Stimulated activated CD4-positive, alpha-beta T cell treated with anti-CD3 and anti-CD28 coated beads, TNF-alpha, amount 100 ng/mL, for 48 hours (primary cell): ENCODE measurements at places on chromosomes 3 and 15.
A peak's percentile ranks its signal among the peaks of the same experiment; 100 is the strongest.

DNA sequence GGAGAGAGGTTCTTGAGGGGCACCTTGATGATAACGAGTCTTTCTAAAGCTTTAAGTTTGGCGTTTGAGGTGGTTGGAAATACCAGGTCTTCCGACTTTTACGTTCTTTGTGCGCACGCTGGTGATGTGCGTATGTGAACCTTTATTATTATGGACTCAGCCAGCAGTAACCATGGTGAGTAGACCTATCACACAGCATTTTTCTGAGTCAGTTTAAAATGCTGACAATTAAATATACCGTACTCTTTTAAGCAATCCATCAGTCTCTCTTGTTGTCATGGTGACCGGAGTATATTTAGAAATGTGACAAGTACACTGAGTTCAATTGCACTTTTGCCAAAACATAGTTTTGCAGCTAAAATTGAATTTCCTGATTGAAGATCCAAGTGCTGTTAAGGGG is 172.2 kb downstream of the LPP start:
- no peak for DNase-seq

- DNase-seq, result no peak
Measured at GRCh38 chr15:97963779-97964178, 3.3 kb downstream of the ARRDC4 start.

DNA sequence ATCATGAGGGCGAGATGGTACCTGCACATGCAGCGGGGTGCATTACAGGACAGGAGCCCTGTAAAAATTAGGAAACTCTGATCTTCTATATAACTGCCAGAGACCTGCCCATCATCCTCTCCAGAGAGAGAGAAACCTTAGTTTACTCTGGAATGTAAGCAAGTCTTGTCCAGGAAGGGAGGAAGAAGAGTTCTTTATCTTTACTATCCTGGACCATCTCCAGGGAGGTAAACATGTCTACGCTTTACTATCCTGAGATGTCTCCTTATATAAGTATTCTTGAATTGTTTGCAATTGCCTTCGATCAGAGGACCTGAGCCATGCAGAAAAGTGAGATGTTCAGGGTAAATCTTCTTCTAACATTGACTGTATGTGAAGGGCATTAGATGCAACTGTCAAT is 12.7 kb upstream of the HACD2 start:
- DNase-seq, result no peak

- no peak for DNase-seq
Measured at GRCh38 chr15:75823860-75824613, 19.2 kb upstream of the UBE2Q2 start.

- DNase-seq, result no peak
Measured at GRCh38 chr3:129507181-129507831, 21.1 kb upstream of the RHO start.

DNA sequence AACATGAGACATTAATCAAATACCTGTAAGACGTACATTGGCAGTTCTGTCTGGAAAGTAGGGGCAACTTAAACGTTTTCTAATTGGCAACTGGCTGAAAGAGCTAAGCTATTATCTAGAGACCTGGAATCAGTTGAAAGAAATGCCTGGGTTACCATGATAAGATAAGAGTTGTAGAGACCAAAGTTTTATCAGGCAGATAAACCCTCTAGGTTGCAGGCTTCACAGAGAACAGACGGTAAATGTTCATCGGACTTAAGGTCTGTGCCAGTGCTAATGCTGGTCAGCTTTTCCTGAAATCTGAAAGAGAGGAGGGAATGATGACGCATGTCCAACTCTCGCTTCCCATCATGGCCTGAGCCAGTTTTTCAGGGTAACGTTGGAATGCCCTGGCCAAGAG is 196.2 kb downstream of the ROBO2 start:
- DNase-seq, result no peak

DNA sequence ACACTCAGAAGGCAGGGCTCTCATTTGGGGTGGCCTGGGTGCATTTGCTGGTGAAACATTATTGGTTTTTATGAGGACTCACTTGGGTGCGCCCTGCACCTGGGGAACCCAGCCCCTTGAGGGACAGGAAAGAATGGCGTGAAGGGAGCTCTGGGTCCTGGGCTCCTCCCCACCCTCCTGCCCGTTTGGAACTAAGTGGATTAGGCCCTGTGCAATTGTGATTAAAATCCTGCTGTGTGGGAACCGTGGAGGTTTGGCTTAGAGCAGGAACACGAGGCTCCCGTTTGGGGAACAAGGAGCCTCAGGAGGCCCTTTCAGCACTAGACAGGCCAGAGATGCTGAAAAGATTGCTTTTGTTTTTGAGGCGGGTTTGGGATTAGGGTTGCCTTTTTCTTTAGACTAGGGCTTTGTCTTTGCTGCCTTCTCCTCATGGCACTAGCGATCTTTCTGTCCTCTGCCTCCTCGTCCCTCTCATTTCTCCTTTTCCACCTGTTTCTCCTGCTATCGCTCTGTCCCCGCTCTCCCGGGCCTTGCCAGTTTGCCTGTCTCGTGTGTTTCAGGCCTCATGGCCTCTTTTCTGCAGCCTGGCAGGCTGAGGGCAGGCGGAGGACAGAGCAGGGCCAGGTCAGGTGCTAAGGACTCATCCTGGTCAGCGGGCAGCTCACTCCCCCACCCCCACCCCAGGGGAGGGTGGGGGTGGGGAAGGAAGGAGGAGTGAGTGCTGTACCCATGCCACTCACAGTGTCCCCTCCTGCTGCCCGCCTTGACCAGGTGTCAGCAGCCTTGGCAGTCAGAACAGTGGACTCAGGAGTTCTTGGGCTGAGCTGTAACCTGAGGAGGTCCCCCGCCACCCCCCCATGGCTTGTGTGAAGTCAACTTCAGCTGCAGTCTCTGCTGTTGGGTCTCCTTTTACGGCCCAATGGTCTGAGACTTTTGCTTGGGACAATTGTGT is 8.6 kb downstream of the MAPKAPK3 start:
- DNase-seq, result no peak

GRCh38 chr3:50121072-50122032 is 32.6 kb downstream of the RBM5 start:
- peak; percentile 44 for DNase-seq

GRCh38 chr3:61903074-61903473 is 341.7 kb downstream of the PTPRG start:
- no peak for DNase-seq

GRCh38 chr3:108744762-108745161 is 12.4 kb downstream of the RETNLB start:
- DNase-seq, result no peak

- no peak for DNase-seq
Measured at GRCh38 chr15:32700501-32701150, 17.2 kb upstream of the GREM1 start.

DNA sequence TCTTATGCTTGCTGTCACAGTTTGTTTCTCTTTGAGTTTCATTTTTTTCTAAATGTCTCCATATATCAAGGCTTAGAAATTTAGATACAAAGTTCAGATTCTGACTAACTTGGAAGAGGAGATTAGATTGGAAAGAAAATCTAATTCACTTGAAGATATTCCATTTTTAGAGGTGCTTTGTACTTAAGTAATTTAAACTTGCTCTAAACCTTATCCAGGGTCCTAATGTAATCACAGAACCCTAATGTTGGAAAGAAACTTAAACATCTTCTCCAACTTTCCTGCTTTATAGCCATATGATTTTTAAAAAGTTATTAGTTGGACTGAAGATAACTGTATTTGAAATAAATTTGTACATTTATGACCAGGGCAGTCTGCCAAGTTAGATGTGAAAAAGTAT is 81.1 kb upstream of the ARHGEF3 start:
- no peak for DNase-seq

DNA sequence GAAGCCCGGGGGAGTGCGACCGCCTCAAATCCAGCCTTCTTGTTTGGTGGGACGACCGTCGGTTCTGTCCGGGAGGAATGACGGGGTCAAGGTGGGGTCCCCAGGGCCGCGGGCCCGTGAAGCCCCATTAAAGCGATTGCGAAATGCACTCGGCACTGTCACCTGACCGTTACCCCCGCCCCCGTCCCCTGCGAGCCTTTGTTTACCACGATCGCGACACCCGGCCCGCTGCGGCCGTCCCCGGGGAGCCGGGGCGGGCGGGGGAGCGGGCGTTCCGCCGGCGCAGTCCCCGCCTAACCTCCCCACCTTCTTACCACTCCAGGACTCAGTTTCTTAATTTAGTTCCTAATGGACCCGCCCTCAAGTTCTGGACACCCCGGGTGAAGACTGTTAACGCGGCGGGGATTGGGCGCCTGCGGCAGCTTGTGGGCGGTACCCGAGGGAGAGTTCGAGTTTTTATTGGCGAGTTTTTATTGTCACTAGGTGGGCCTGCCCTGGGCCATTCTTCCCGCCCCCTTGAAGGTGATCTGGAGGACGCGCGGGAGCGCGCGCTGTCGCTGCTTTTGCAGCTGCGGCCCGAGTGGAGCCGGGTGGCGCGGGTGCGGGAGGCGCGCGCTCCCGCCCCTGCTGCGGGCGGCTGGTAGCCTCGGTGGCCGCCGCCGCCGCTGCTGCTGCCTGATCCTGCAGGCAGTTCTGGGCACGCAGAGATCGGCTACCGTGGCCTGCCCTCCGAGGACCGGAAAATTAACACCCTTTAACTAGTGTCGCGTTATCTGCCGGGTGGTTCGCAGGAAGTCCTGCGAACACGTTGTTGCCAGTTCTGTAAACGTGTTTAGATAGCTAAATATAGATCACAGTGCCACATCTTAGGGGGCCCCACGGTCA is 1.0 kb downstream of the KLHL24 start:
- peak; percentile 79 for DNase-seq

DNA sequence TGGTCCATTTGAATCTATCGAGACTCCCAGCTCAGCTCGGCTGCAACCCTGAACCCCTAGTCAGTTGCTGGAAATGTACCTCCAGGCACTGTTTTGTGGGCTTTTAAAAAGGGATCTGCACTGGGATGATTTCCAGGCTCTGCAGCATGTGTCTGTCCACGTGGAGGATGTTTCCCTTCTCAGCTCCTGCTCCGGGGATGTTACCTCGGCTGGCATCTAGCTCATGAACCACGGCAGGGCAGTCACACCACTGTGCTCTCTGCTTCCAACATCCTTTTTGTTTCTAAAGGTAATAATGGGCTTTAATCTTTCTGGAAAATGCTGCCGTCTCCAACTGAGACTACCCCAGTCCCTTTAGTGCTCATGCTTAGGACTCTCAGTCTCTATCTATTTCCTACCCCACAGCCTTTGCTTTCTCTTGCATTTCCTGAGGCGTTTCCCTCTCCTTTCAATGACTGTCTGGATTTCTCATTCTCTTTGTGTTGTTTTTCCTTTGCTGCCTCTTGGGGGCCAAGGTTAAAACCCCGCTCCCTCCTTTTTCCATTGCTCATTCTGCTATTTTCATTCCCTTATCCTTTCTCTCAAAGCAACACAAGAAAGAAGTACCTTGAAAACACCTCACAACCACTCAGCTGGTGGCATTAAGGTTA is 42.9 kb upstream of the AKAP13 start:
- no peak for DNase-seq

GRCh38 chr3:36124118-36124796 is 256.0 kb upstream of the STAC start:
- DNase-seq, result no peak

DNA sequence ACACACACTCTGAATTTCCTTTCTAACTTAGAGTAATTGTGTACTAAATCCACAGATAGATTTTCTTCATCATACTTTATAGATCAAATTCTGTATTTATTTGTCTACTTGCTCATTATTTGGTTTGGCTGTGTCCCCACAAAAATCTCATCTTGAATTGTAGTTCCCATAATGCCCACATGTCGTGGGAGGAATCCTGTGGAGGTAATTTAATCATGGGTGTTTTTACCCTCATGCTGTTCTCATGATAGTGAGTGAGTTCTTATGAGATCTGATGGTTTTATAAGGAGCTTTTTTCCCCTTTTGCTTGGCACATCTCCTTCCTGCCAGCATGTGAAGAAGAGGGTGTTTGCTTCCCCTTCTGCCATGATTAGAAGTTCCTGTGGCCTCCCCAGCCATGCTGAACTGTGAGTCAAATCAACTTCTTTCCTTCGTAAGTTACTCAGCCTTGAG is 198.3 kb upstream of the TGFBR2 start:
- no peak for DNase-seq
